Thymus (tissue), 14 donors: ENCODE measurements at places on chromosomes 7 and 10. TPM values are rescaled to one million over a fixed set of nuclear protein-coding genes. Genes with fewer than 3 reads are reported as not detected.

DNA sequence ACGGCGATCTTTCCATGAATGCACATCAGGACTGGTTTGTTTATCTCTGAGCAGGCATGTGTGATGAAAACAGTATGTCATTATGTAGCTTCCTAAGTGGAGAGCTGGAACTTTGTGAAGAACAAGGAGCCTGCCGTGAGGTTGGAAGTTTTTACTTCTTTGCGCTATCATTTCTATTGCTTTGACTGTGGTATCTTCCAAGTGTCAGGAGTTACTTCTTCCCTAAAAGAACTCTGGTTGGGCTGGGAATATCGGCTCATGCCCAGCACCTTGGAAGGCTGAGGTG is 167.4 kb upstream of the AHR start:
- DNase-seq, result no peak
- no peaks in the 10 kb centered on the region for H3K27me3 ChIP-seq
- no peaks in the 10 kb centered on the region for H3K4me1 ChIP-seq
- no peak overlapping the region for H3K27ac ChIP-seq

- no peak overlapping the region for H3K27ac ChIP-seq
- H3K4me3 ChIP-seq, result no peak overlapping the region
- no peaks in the 10 kb centered on the region for H3K4me1 ChIP-seq
- no peak for DNase-seq
Observed at GRCh38 chr7:12731214-12731656, 43.8 kb downstream of the ARL4A start.

- peaks cover 1% of the 10 kb centered on the region for H3K4me1 ChIP-seq
- no peak overlapping the region for H3K27ac ChIP-seq
- no peak overlapping the region for H3K4me3 ChIP-seq
- no peaks in the 10 kb centered on the region for H3K36me3 ChIP-seq
- DNase-seq, result no peak
Observed at GRCh38 chr7:117659531-117660011, 179.7 kb downstream of the CFTR start.

DNA sequence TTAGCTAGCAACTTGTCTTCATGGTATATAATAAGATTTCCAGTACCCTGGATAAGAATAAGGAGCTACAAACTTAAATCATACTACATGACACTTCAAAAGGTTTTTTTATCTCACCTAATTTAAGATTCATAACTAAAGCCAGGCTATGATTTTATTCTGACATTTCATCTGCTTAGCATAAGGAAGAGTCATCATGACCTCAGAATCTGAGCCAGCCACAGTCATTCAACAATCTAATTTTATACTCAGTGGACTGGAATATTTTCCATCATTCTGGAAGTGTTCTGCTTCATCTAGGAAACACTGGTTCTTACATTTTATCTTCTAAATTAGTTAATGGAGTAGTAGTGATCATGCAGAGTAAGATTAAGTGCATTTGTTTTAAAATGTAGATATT is 102.1 kb upstream of the KCND2 start:
- DNase-seq, result no peak
- no peaks in the 10 kb centered on the region for H3K36me3 ChIP-seq
- no peak overlapping the region for H3K4me3 ChIP-seq
- H3K27me3 ChIP-seq, result no peaks in the 10 kb centered on the region

GRCh38 chr10:60962946-60963345 is 19.0 kb upstream of the RHOBTB1 start:
- H3K36me3 ChIP-seq, result no peaks in the 10 kb centered on the region
- H3K4me1 ChIP-seq, result peaks cover 2% of the 10 kb centered on the region
- DNase-seq, result no peak
- H3K27me3 ChIP-seq, result no peaks in the 10 kb centered on the region
- no peak overlapping the region for H3K4me3 ChIP-seq
- H3K27ac ChIP-seq, result no peak overlapping the region

GRCh38 chr10:86535132-86535882 is 13.7 kb upstream of the WAPL start:
- DNase-seq, result peak; percentile 64
- H3K4me1 ChIP-seq, result no peaks in the 10 kb centered on the region
- H3K27ac ChIP-seq, result peak overlapping the region; percentile 74
- H3K27me3 ChIP-seq, result peaks cover 5% of the 10 kb centered on the region
- no peaks in the 10 kb centered on the region for H3K36me3 ChIP-seq
- peak overlapping the region; percentile 56 for H3K4me3 ChIP-seq

GRCh38 chr7:150663802-150664494 is 21.6 kb upstream of the GIMAP2 start:
- no peak overlapping the region for H3K4me3 ChIP-seq
- H3K36me3 ChIP-seq, result no peaks in the 10 kb centered on the region
- peaks cover 60% of the 10 kb centered on the region for H3K4me1 ChIP-seq

- no peaks in the 10 kb centered on the region for H3K27me3 ChIP-seq
- DNase-seq, result no peak
- peaks cover 19% of the 10 kb centered on the region for H3K36me3 ChIP-seq
- H3K4me3 ChIP-seq, result no peak overlapping the region
- H3K4me1 ChIP-seq, result no peaks in the 10 kb centered on the region
Observed at GRCh38 chr10:29553544-29554250, 81.1 kb downstream of the SVIL start.

The UCN3 gene
- total RNA-seq, result 0.19 TPM
